ENCODE measurements at places on chromosomes 4 and X.

GRCh38 chrX:112857478-112857878, 16.8 kb upstream of the AMOT start:
- no peak for DNase-seq

DNA sequence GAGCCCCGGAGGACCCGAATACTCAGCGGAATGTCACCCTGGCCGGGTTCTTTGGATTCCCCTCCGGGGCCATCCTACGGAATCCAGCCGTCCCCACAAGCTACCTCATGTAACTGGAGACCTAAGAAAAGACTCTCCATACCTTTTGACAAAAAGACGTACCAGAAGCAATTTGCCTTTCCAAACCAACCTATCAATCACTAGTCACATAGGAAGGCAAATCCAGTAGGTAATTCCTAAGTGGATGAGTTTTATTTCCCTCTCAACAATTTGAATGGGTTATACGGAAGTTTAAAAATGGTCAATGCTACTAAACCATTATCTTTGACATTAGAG, 16.8 kb downstream of the POU4F2 start:
- DNase-seq, result no peak

DNA sequence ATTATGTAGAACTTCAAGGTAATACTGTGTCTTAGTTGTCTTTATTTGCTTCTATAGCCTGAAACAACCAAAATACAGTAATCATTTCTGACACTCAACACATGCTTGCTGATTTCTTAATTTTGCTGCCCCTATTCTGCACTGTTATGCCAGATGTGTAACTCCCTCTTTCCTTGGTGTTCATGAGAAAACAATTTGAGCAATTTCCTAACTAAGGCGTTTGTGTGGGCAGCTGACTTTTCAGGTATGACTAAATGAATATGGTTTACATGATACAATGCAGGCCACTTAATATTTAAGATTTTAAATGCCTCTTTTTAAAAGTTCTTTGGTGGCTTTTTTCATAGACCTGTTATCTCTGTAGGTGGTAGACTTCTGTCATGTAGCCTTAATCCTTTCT, 46.1 kb upstream of the CENPE start:
- DNase-seq, result no peak

DNA sequence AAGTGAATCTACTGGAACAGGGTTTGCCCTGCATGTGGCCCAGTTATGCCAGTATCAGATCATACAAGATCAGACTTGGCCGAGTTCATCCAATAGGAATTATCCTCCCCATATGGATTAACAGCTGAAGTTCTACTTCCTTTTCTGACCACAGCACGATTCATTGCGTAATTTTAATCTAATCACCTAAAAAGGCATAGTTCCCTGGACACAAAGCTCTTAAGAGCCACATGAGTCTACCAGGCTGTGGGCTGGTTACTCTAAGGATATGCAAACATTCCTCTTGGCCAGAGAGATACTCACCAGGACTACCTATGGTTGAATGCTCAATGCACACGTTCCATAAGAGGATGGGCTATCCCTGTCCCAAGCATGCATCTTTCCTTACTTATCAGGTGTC, 46.9 kb downstream of the CHST7 start:
- no peak for DNase-seq
